ENCODE measurements at places on chromosomes 6 and 20. TPM values are rescaled to one million over a fixed set of nuclear protein-coding genes. Genes with fewer than 3 reads are reported as not detected.

FLRT3 gene
- 0.24 TPM for total RNA-seq

PPIL6 gene
- 0.91 TPM for total RNA-seq

BPIFB2 gene
- not detected for total RNA-seq

INSM1 gene
- not detected for total RNA-seq

EPPIN gene
- total RNA-seq: not detected

COL9A3 gene
- 12.1 TPM for total RNA-seq

FABP7 gene
- total RNA-seq: not detected

PKIB gene
- total RNA-seq: 3.0 TPM

Data from spleen (tissue), 13 donors.